ENCODE measurements at places on chromosomes 4 and X. TPM values are rescaled to one million over a fixed set of nuclear protein-coding genes. Genes with fewer than 3 reads are reported as not detected.

KIF4A gene
- total RNA-seq: 0.64 TPM

SH3D19 gene
- 13.2 TPM for total RNA-seq

STAP1 gene
- total RNA-seq: not detected

ZDHHC15 gene
- total RNA-seq: not detected

NSG1 gene
- 4.1 TPM for total RNA-seq

- DNase-seq: peak; percentile 87
Observed at GRCh38 chr4:22502895-22503814, 12.7 kb downstream of the ADGRA3 start.

DNA sequence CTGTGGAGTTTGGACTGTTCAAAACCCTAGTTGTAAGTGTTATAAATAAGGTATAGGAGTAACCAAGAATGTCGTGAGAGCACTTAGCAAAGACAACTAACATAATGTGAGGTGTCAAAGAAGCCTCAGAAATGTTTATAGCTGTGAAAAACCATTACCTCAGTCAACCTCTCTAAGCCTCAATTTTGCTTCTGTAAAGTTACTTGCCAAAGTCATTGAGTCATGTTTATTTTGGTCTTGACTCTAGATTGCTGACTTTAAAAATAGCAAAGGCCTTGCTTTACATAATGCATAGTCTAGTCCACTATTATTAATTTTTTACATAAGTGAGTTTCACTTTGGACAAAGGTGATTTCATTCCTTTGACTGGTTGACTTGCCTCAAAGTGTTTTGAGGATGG, 257.6 kb upstream of the CXXC4 start:
- DNase-seq: peak; percentile 47

DNA sequence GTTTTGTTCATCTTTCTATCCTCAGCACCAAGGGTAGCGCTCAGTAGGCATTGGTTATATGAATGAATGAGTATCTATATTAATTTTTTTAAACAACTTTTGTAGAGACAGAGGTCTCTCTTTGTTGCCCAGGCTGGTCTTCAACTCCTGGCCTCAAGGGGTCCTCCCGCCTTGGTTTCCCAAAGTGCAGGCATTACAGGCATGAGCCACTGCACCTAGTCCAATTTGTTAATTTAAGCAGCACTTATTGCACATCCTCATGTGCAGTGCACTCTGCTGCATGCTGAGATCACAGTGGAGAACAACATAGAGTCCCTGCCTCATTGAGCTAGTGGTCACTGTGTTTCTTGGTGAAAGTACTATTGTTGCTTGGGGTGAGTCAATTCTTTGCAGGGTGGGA, 94.4 kb downstream of the NHSL2 start:
- no peak for DNase-seq

DNA sequence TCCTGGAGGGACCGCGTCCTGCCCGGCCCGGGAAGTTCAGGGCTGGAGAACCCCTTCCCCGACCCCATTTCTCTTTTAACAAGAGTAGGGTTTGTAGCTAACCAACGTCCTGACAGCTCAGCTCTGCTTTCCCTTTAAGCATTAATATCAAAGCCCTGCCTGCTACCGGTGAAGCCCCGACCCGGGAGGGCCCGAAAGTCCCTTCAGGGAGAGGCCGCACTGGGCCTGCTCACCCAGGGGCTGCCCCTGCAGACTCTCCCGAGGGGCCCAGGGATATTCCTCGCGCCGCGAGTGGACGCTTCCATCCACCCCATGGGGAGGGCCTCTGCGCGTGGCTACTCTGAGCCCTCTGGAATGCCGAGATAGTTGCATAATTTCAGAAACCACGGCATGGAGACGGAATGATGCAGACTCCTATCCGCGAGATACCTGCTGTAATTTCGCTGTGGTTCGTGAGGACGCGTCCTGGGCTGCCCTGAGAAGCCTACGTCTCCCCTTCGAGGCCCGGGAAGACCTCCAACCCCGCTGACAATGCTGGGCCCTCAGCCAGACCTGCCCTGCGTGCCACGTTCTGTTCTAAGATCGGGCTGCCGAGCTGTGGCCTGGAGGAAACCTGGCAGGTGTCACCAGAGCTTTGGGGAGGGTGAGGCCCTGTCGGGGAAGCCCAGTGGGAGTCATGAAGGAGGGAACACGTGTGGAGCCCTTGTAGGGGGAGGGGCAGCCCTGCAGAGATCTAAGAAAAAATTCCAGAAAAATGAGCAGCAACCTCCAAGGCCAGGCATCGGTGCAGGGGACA, 999 bp upstream of the CTBP1 start:
- DNase-seq: peak; percentile 12

GRCh38 chr4:151689211-151689991, 71.4 kb downstream of the GATB start:
- no peak for DNase-seq

- DNase-seq: no peak
Observed at GRCh38 chrX:112521676-112522075, 158.1 kb downstream of the LHFPL1 start.

GRCh38 chrX:35098419-35098818, 155.8 kb downstream of the FAM47B start:
- DNase-seq: peak; percentile 4

DNA sequence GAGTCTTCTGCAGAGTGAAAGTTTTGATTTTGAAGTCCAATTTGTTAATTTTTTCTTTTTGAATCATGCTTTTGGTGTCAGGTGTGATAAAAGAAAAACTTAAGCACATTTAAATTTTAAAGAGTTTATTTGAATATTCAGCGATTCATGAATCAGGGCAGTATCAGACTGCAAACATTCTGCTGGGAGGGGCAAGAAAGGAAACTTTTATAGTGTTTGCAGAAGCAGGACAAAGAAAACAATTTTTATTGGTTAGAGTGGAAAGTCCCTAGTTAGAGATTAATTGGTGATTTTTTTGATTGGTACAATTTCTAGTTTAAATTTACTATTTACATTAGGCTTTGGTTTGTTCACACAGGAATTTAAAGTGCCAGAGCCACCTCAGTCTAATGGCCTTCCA, 1.5 kb upstream of the DIPK2B start:
- DNase-seq: no peak

GRCh38 chrX:116284400-116284799, 113.9 kb downstream of the AGTR2 start:
- DNase-seq: peak; percentile 85

All from bronchial epithelial cell (primary cell).